ENCODE measurements at places on chromosomes 2 and 18. TPM values are rescaled to one million over a fixed set of nuclear protein-coding genes. Genes with fewer than 3 reads are reported as not detected.

The MERTK gene
- 5.5 TPM for polyA plus RNA-seq

The NYAP2 gene
- polyA plus RNA-seq, result 0.21 TPM

The CHRNG gene
- polyA plus RNA-seq, result not detected

The SPC25 gene
- 1.8 TPM for polyA plus RNA-seq

The KYNU gene
- 33.9 TPM for polyA plus RNA-seq

GRCh38 chr2:235616885-235617284, 123.0 kb downstream of the AGAP1 start:
- peaks cover 16% of the 10 kb centered on the region for H3K4me1 ChIP-seq
- H3K27ac ChIP-seq, result no peak overlapping the region
- H3K4me3 ChIP-seq, result no peak overlapping the region
- no peaks in the 10 kb centered on the region for H3K36me3 ChIP-seq

DNA sequence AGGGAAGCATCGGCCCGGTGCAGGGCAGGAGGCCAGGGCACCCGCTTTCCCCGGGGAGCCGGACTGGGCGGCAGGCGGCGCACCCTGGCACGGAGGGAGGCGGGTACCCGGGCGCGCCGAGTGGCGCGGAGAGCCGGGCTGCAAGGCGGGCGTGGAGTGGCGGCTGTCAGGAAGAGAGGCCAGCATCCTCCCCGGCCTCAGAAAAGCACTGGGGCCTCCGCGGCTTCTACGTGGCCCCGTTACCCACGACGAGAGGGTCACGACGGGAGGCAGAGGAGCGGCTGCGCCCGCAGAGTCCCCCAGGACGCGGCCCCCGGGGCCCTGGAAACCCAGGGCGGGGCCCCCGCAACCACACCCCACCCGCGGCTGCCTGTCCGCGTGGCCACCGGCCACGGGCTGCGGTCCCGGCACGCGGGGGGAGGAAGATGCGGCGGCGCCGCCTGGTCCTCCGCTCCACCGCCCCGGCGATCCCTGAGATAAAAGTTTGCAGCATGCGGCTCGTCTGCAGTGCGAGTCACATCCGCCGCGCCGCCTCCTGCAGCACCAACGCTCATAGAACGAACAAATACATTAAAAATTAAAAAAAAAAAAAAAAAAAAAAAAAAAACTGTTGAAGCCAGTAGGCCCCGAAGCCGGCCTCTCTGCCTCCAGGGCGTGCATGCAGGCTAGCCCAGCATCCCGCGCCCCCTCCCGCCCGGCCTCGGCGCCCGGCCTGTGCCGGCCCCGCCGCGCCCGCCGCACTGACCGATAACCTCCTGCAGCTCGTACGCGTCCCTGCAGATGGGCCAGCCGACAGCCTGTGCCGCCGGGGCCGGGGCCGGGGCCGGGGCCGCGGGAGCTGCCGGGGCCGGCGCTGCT, 683 bp downstream of the STK39 start:
- peak; percentile 77 for DNase-seq
- peak overlapping the region; percentile 72 for H3K4me3 ChIP-seq
- peak overlapping the region; percentile 96 for H3K27ac ChIP-seq
- H3K27me3 ChIP-seq, result no peaks in the 10 kb centered on the region
- H3K36me3 ChIP-seq, result no peaks in the 10 kb centered on the region
- peaks cover 18% of the 10 kb centered on the region for H3K4me1 ChIP-seq

DNA sequence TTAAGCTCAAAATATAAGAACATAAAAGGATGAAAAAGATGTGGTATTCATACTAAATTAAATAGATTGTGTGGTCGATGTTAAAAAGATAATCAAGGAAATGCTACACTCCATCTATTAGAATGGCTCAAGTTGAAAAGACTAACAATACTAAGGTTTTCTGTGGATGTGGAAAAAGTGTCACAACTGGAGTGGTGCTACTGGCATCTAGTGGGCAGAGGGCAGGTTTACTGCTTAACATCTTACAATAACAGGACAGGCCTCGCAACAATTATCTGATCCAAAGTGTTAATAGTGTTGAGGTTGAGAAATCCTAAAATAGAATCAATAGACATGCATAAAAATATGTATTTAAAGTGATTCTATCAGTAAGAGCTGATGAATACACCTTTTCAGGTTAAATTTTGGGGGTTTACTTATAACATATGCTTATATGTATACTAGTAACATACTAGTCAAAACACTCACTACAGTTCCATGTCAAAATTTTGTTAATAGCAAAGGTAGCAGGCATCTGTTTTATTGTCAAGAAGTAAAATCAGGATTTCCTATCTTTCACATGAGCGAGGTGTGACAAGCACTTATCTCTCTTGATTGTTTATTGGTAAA, 91.5 kb upstream of the TMEFF2 start:
- DNase-seq, result peak; percentile 5
- no peak overlapping the region for H3K27ac ChIP-seq
- H3K4me1 ChIP-seq, result no peaks in the 10 kb centered on the region
- no peaks in the 10 kb centered on the region for H3K27me3 ChIP-seq
- H3K36me3 ChIP-seq, result no peaks in the 10 kb centered on the region

GRCh38 chr2:98311771-98312545, 34.3 kb upstream of the CNGA3 start:
- H3K4me3 ChIP-seq, result no peak overlapping the region
- H3K27me3 ChIP-seq, result peaks cover 3% of the 10 kb centered on the region
- no peak overlapping the region for H3K27ac ChIP-seq
- H3K4me1 ChIP-seq, result no peaks in the 10 kb centered on the region

GRCh38 chr2:118279005-118279404, 190.7 kb downstream of the INSIG2 start:
- no peaks in the 10 kb centered on the region for H3K36me3 ChIP-seq
- H3K4me1 ChIP-seq, result no peaks in the 10 kb centered on the region
- no peak overlapping the region for H3K27ac ChIP-seq
- DNase-seq, result no peak
- H3K4me3 ChIP-seq, result no peak overlapping the region

DNA sequence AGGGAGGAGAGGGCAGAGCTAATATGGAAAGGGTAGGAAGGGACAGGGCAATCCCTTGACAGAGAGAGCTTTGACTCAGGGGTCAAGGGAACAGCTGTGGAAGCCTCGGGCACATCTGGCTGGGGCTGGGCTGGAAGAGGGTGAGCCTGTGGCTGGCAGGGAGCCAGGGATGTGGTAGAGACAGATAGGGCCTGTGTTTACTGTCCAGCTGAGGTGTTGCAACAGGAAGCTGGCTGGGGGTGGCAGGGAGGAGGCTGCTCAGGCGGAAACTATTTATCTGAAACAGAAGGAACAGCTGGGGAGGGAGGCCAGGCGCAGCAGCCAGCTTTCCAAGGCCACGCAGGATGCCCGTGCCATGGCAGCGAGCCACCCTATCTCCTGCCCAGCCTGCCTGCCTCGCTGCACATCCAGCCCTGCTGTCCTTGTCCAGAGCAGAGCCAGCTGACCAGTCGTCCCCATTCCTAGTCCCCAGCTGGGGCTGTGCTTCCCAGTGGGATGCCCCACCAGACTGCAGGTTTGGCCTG, 264.7 kb downstream of the CYP26B1 start:
- no peaks in the 10 kb centered on the region for H3K36me3 ChIP-seq
- peaks cover 4% of the 10 kb centered on the region for H3K4me1 ChIP-seq
- H3K27ac ChIP-seq, result no peak overlapping the region
- peak; percentile 89 for DNase-seq

- H3K4me1 ChIP-seq, result peaks cover under 1% of the 10 kb centered on the region
- H3K36me3 ChIP-seq, result no peaks in the 10 kb centered on the region
- H3K27ac ChIP-seq, result peak overlapping the region; percentile 24
- DNase-seq, result no peak
- H3K4me3 ChIP-seq, result no peak overlapping the region
Measured at GRCh38 chr18:13387855-13388548, 169.4 kb downstream of the LDLRAD4 start.

- no peaks in the 10 kb centered on the region for H3K27me3 ChIP-seq
- no peak overlapping the region for H3K4me3 ChIP-seq
- H3K4me1 ChIP-seq, result no peaks in the 10 kb centered on the region
- peaks cover 16% of the 10 kb centered on the region for H3K36me3 ChIP-seq
- DNase-seq, result peak; percentile 33
Measured at GRCh38 chr2:170006587-170007325, 171.2 kb upstream of the MYO3B start.

DNA sequence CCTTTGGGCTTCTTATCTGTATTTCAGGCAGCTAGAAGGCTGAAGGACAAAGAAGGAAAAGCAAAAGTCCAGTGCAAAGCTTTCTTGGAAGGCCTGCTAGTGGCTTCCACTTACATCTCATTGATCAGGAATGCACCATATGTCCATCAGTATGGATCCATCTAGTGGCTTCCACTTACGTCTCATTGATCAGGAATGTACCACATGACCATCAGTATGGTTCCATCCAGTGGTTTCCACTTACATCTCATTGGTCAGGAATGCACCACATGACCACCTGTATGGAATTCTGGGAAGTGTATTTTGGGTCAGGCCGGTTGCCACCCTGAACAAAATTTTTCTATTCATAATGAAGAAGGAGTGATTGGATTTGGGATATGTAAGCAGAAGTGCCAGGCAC, 70.6 kb downstream of the LYPD6 start:
- DNase-seq, result no peak
- H3K27ac ChIP-seq, result no peak overlapping the region
- peaks cover 7% of the 10 kb centered on the region for H3K27me3 ChIP-seq
- peaks cover 6% of the 10 kb centered on the region for H3K4me1 ChIP-seq
- H3K36me3 ChIP-seq, result no peaks in the 10 kb centered on the region

GRCh38 chr2:120860579-120860922, 124.9 kb downstream of the GLI2 start:
- DNase-seq, result no peak
- no peaks in the 10 kb centered on the region for H3K27me3 ChIP-seq
- peaks cover 26% of the 10 kb centered on the region for H3K4me1 ChIP-seq
- H3K36me3 ChIP-seq, result no peaks in the 10 kb centered on the region
- no peak overlapping the region for H3K27ac ChIP-seq
- H3K4me3 ChIP-seq, result no peak overlapping the region

DNA sequence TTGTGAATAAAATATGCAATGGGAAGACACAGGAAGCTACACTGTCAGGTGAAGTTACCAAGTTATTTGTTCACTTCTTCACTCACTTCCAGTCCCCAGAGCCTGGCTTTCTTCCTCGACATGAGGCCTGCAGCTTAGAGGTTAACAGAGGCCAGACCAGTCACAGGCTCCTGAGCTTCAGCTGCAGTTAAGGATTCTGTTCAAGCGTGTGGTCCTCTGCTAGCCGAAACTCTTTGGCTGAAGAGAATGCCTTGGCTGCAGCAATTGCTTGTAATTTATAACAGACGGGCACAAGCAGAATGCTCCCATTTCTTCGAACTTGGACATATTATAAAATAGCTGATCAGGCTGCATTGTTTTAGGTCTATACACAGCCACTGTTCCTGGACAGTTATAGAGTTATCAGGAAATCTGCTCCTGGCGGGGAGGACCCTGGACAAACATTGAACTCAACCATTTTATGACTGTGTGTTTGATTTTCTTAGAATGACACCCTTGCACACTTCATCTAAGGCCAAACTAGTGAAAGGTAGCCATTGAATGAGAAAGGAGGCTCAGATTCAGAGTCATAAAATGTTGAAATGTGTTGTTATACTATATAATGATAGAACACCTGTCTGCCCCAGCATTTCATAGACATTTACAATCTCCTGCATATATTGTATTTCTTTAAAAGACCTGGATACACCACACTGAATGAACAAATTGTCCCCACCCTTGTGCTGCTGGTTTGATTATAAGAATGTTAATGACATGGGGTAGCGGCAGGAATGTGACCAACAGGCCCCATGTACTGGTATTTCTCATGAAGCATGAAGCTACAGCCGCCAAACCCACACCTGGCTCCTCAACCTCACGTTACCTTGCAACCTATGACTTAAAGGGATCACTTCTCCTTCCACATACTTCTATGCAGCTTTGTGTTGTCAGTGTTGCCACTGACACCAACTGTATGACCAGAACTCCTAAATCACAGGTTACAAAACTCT, 153.6 kb downstream of the TDRD15 start:
- H3K36me3 ChIP-seq, result no peaks in the 10 kb centered on the region
- no peak for DNase-seq
- no peak overlapping the region for H3K4me3 ChIP-seq
- H3K27me3 ChIP-seq, result no peaks in the 10 kb centered on the region

DNA sequence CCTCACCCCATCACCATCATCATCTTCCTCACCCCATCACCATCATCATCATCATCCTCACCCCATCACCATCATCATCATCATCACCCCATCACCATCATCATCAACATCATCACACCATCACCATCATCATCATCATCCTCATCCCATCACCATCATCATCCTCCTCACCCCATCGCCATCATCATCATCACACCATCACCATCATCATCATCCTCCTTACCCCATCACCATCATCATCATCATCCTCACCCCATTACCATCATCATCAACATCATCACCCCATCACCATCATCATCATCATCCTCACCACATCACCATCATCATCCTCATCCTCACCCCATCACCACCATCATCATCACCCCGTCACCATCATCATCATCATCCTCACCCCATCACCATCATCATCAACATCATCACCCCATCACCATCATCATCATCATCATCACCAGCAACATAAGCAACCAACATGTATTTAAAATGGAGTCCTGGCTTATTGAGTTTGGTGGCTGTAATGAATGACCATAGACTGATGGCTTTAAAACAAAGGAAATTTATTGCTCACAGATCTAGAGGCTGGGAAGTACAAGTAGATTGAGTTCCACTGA, 150.0 kb downstream of the DNER start:
- no peak overlapping the region for H3K4me3 ChIP-seq
- H3K27me3 ChIP-seq, result no peaks in the 10 kb centered on the region
- peaks cover 7% of the 10 kb centered on the region for H3K4me1 ChIP-seq
- no peaks in the 10 kb centered on the region for H3K36me3 ChIP-seq
- H3K27ac ChIP-seq, result no peak overlapping the region

DNA sequence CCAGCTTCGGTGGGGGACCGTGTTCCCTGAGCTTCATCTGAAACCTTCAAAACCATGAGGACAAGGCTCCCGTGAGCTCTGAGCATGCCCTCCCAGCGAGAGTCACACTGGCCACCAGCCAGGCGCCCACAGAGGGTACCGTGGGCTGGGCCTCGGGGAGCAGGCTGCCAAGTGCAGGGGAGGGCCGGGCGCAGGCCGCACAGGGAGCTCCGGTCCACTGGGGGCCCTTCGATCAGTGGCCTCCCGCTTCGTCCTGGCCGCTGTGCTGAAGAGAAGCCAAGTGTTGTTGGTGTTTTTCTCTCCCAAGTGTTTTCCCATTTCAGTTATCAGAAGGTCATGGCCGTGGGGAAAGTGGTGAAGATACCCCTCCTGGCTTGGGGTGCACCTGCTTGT, 144.4 kb downstream of the PTGR3 start:
- H3K27me3 ChIP-seq, result no peaks in the 10 kb centered on the region
- DNase-seq, result no peak
- H3K4me3 ChIP-seq, result no peak overlapping the region
- H3K27ac ChIP-seq, result no peak overlapping the region
- H3K36me3 ChIP-seq, result peaks cover 17% of the 10 kb centered on the region

GRCh38 chr2:180679693-180680092, 300.7 kb upstream of the UBE2E3 start:
- no peaks in the 10 kb centered on the region for H3K36me3 ChIP-seq
- no peaks in the 10 kb centered on the region for H3K27me3 ChIP-seq
- peaks cover 9% of the 10 kb centered on the region for H3K4me1 ChIP-seq
- H3K4me3 ChIP-seq, result no peak overlapping the region

DNA sequence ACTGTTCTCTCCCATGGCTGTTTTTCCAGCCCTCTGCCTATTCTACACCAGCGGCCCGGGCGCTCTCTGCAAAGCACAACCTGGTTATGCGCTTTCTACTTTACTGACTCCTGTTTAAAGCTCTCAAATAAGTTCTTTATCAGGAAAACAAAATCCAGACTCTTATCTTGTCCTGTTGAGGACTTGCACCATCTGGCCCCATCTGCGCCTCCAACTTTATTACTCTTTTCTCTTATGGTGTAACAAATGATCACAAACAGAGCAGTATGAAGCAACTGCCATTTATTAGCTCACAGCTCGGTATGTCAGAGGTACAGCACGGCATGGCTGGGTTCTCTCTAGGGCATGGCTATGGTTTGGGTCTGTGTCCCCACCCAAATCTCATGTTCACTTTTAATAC, 236.5 kb upstream of the NT5C1B start:
- H3K36me3 ChIP-seq, result no peaks in the 10 kb centered on the region
- no peak overlapping the region for H3K27ac ChIP-seq
- H3K4me1 ChIP-seq, result peaks cover 10% of the 10 kb centered on the region
- no peak for DNase-seq
- H3K4me3 ChIP-seq, result no peak overlapping the region
